ENCODE measurements at places on chromosomes 1 and 21.

DNA sequence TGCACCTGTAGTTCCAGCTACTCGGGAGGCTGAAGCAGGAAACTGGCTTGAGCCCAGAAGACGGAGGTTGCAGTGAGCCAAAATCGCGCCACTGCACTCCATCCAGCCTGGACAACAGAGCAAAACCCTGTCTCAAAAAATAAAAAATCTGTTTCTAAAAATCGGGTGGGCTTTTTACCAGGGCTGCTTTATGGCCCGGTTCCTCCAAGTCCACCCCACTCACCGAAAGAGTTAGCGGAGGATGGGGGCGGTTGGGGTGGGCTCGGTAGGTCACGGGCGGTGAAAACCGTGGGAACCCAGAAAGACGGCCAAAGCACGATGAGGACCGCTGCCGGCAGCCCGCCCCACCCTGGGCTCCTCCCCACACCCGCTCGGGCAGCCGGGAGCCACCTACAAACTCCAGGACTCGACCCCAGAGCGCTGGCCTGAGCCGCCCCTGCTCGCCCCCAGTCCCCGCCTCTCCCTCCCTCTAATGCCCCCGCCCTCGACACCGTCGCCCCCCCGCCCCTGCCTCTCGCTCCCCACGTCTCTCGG lies 846 bp upstream of the PER3 start:
- no peak for DNase-seq

DNA sequence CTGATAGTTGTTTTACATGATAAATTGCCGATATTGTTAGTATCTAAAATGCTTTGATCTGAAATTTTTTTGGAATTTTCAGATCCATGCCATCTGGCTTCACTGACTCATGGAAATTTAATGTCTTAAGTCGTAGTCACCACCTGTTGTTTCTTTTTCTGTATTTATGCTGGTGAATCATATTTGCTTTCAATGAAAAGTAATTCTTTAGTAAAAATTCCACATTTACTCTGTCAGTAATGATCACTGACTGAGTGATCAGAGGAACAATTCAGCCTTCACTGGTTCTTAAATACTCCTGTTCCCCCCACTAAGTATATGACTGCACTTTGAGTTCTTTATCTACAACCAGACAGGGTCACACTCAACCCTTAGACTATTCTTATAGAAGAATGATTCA lies 185.6 kb upstream of the NRIP1 start:
- DNase-seq: no peak

- no peak for DNase-seq
Observed at GRCh38 chr1:205495237-205495823, 9.1 kb upstream of the CDK18 start.

DNA sequence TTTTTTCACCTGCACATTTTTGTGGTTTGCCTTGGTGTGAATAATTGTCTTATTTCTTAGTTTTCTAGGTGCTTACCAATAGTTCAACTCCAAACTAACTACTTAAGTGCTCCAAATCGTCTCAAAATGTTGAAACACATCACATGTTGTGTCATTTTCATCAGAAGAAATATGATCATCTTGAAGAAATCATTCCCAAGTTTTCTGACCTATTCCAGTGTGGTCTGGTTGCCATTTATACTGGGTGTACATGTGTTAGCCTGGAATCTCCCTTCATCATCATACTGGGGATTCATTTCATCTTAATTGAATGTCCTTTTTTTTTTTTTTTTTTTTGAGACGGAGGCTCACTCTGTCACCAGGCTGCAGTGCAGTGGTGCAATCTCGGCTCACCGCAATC lies 67.0 kb downstream of the EIF2B3 start:
- no peak for DNase-seq

- DNase-seq: no peak
Observed at GRCh38 chr1:65317866-65318653, 8.7 kb downstream of the DNAJC6 start.

Measured in activated T-helper 1 cell treated with anti-CD3 and anti-CD28 coated beads, Interleukin-2, amount 50 U/mL, for 16 hours (primary cell).